ENCODE measurements at places on chromosomes 11 and 22.

GRCh38 chr22:22953791-22954190 is 66.2 kb downstream of the IGLL5 start:
- no peak for DNase-seq

- no peak for DNase-seq
These were observed 166.8 kb upstream of the MTMR2 start for GRCh38 chr11:96090711-96091110.

- DNase-seq = peak; percentile 9
These were observed 4.2 kb downstream of the AMPD3 start for GRCh38 chr11:10459029-10459970.

- DNase-seq = peak; percentile 28
These were observed 2.9 kb downstream of the CSNK1E start for GRCh38 chr22:38314051-38314932.

DNA sequence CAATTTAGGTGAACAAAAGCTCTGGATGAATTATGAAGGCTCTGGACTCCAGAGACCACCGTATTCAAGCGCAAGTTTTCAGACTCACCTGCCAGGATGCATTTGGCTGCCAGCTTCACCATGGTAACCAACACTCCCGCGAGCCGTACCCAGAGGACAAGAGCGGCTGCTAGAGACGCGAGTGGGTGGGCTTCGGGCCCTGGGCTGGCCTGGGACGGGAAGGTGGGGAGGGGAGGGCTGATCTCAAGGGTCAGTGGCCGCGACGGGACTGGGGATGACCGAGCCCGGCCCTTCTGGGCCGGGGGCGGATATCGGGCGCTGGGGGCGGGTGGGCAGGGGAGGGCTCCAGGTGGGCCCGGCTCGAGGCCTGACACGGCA is 344 bp downstream of the IFT27 start:
- DNase-seq = peak; percentile 81

DNA sequence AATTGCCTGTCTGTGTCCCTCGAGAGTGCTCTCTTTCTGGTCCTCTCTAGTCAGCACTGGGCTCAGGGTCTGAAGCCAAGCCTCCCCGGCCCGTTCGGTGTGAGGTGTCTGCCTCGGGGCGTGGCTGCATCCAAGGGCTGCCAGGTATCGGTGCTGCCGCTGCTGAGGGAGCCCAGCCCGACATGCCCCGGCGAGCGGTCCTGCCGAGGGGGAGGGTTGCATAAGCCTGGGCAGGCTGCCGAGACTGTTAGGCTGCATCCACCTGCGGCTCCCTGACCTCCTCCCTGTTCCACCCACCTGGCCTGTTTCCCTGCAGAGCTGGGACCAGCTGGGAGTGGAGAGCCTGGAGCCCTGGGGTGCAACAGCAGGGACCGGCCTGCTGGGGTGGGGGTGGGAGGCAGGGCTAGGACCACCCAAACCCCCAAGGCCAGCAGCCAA is 6.3 kb downstream of the OVOL1 start:
- DNase-seq = peak; percentile 49

GRCh38 chr11:44615913-44616791 is 50.7 kb downstream of the CD82 start:
- DNase-seq = no peak

GRCh38 chr11:32388871-32389770 is 46.2 kb downstream of the WT1 start:
- DNase-seq = no peak

DNA sequence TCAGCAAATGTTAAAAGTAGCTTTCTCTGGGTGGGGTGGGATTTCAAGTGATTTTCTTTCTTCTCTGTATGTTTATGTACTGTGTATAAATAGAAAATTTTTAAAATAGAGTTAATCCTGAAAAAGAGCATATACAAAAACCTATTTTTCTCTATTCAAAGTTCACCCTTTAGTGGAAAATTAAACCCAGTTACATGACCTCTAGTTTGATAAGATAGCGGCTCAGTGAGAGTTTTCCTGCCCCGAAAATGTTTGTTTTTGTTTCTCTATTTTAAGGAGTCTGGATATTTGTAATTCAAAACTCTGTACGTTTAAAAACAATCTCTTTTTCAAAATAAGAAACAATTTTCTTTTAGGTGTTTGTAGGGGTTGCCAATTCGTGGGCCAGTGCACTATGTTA is 42.1 kb upstream of the PITPNB start:
- no peak for DNase-seq

- DNase-seq = no peak
These were observed 81.6 kb upstream of the SUSD2 start for GRCh38 chr22:24099666-24100065.

DNA sequence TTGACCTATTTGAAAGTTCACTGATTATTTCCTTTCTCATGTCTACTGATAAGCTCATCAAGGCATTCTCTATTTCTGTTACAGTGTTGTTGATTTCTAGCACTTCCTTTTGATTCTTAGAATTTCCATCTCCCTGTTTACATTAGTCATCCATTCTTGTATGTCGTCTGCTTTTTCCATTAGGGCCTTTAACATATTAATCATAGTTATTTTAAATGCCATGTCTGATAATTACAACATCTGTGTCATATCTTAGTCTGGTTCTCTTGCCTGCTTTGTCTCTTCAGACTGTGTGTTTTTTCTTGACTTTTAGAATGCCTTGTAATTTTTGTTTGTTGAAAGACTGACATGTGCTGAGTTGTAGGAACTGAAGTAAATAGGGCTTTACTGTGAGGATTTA is 602.1 kb downstream of the SOX6 start:
- no peak for DNase-seq

DNA sequence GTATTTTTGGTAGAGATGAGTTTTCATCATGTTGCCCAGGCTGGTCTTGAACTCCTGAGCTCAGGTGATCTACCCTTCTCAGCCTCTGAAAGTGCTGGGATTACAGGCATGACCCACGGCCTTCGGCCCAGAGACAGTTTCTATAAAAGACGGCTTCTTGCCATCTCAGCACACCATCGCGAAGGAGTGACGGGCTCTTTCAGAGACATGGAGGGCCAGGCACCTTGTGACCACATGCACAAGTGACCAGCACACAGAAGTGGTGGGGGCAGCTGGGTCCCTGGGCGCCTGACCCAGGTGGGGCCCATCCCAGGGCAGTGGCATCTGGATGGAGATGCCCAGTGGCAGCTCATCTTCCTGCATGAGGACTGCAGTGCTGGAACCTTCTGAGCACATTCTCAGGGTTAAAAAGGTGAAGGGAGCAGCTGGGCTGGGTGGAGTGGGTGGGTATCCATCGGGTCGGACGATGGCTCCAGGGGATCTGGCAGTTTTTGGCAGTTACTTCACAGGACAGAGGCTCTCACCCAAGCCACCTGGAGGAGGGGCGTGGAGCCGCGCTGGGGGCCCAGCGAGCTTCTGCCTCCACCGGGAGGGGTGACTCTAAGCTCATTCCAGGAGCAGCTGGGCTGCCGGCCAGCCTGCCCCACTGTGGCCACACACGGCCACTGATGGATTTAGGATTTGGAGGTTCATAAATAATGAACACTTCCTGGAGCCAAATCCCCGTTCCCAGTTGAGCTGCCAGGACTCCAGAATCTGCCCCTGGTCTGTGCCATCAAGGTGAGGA is 373.0 kb downstream of the CTTN start:
- DNase-seq = no peak

- no peak for DNase-seq
These were observed 23.8 kb downstream of the DDI1 start for GRCh38 chr11:104060004-104060794.

DNA sequence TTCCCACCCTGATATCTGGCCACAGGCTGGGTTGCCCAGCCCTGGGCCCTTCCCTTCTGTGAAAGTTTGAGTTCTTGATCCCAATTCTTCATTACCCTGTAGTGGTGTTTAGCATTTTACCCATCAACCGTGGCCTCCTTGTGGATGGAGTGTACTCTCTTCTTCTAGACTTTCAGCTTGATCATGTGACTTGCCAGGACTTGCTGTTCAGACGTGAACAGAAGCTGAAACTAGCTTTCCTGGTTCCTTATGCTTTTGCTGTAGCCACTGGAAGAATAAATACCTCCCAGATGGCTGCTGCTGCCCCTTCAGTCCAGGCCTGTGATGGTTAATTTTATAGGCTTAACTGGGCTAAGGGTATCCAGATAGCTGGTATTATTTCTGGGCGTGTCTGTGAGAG is 32.7 kb upstream of the DAGLA start:
- no peak for DNase-seq

DNA sequence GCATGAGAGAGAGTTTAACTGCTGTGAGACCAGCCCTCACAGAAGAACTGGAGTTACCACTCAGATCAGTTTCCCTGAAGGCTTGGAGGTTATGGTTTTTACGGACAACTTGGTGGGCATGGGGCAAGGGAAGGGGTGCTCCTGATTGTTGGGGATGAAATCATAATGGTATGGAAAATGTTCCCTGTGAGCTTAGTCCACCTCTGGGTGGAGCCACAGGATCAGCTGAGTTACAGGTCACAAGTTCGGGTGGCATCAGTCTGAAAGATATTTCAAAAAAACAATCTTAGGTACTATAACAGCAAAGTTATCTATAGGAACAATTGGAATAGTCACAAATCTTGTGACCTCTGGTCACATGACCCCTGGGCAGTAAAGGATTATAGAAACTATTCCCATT is 162.9 kb downstream of the DLG2 start:
- DNase-seq = no peak

DNA sequence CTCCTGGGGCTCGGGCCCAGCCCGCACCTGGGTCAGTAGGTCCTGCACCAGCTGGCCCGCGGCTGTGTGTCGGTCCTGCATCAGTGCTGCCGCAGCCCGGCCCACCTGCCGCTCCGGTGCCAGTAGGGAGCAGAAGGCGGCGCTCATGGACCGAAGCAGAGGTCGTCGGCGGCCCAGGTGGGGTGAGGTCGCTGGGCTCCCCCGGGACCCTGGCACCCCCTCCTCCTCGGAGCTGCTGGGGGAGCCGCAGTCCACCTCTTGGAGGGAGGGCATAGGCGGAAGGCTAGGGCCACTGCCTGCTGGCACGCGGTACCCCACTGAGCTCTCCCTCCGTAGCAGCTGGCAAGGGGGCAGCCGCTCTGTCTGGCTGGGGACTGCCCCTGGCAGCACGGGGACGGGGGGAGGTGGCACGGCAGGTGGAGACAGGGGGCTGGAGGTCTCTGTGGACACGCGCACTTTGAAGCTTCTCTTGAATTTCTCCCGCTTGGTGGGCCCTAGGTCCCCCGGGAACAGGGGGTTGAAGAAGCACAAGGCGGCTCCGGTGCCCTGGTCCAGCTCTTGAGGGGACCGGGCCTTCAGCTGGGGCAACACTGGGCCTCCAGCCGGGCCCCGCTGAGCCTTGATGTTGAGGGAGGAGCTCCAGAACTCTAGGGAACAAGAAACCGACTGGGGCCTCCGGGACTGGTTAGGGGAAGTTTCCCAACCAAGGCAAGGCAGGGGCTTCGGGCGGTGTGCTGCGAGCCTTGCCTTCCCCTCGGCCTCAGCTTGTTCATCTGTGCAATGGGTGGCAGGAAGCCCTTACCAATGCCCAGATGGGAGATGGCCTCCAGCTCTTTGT is 1.4 kb downstream of the RIN1 start:
- DNase-seq = peak; percentile 51

- peak; percentile 53 for DNase-seq
These were observed 595.1 kb downstream of the SOX6 start for GRCh38 chr11:15761235-15761634.

- peak; percentile 62 for DNase-seq
These were observed 37.7 kb upstream of the GNB1L start for GRCh38 chr22:19892257-19892879.

DNA sequence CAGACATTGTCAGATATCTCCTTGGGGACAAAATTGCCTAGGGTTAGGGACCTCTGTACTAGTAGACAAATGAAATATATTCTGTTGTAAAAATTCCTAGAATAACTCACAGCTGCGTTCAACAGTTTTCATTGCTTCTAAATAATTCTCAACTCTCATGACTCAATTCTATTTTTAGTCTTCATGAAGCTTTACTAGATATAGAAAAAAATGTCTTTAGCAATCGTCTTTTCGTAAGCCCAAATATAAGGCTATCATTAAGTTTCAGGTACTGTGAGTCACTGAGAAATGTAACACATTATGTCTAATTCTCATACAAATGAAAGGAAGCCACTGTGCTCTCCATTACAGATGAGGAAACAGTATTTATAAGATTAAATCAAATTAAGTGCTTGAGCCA is 6.4 kb downstream of the MMP12 start:
- DNase-seq = no peak

DNA sequence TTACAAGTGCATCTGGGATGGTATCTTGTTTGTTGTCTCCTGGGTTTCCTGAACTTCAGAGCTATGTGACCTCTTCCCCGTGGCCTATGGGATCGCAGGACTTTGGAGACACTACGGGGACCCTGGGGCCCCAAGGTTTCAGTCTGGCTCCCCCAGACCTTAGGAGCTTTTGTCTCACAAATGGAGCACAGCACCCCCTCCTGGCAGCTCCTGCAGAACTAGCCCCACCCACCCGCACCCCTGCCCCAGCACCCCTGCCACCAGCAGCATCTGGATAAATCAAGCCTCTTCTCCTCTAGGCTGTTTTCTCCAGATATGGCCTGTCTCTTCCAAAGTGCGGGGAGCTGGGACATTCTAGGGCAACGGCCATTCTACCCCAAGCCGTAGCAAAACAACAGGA is 10.4 kb downstream of the RCOR2 start:
- no peak for DNase-seq

- DNase-seq = peak; percentile 75
These were observed 31.2 kb downstream of the PDE2A start for GRCh38 chr11:72642884-72643522.

- DNase-seq = no peak
These were observed 76.8 kb upstream of the VPREB1 start for GRCh38 chr22:22167791-22168189.

GRCh38 chr22:39995393-39996252 is 869 bp downstream of the FAM83F start:
- DNase-seq = no peak

Data from kidney (tissue), 22 donors.